ENCODE measurements at places on chromosomes 2 and 18.
A peak's percentile ranks its signal among the peaks of the same experiment; 100 is the strongest.

DNA sequence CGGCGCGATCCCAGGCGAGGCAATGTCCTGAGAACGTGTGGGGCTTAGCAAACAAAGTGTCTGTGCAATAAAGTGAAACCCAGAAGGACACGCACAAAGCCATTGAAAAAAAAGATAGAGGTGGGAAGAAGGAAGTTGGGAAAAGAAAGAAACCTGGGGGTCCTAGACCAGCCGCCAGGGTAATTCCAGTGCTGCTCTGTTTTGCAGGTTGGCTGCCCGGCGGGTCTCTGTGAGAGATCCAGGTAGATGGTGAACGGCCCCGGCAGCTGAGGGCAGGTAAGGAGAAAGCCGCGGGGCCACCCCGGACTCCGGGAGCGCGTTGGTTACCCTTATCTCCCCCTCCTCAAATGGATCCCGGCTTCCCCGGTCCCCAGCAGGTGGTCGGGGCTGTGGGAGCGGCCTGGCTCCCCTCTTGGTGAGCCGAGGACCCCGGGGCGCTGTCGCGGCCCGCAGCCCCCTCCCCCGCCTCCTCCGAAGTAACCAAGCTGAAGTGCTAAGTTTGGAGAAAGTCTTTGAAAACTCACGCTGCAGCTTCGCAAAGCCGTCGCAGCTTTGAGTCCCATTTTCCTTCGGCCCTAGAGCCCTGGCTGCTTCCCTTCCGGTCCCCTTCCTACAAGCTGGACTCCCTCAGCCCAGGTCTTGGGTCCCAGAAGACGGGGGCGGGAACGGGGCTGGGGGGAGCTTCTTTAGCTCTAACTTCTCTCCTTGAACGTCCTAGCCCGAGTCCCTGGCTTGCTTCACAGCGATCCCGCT is 588 bp downstream of the OTX1 start:
- no peak for DNase-seq

- no peak for DNase-seq
Observed at GRCh38 chr18:32278177-32278799, 88.4 kb downstream of the MEP1B start.

DNA sequence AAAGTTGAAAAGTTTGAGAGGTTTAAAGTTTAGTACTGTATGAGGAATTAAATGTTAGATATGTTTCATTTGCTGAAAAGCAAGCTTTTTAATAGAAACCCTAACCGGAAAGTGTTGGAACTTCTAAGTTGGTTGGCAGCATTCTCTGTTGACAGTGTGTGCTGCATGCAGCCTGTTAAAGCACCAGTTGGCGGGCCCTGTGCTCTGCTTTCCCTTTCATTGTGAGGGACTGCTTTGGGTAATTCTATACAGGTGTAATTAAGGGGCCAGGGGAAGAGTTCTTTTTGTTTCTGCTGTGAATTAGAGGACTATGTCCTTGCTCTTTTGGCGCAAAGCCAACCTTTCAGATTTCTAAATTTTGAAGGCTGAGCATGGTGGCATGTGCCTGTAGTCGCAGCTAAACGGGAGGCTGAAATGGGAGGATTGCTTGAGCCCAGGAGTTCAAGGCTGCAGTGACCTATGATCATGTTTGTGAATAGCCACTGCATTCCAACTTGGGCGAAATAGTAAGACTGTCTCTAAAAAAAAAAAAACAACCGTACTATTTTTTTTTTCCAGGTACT is 20.1 kb downstream of the PLEKHB2 start:
- no peak for DNase-seq

DNA sequence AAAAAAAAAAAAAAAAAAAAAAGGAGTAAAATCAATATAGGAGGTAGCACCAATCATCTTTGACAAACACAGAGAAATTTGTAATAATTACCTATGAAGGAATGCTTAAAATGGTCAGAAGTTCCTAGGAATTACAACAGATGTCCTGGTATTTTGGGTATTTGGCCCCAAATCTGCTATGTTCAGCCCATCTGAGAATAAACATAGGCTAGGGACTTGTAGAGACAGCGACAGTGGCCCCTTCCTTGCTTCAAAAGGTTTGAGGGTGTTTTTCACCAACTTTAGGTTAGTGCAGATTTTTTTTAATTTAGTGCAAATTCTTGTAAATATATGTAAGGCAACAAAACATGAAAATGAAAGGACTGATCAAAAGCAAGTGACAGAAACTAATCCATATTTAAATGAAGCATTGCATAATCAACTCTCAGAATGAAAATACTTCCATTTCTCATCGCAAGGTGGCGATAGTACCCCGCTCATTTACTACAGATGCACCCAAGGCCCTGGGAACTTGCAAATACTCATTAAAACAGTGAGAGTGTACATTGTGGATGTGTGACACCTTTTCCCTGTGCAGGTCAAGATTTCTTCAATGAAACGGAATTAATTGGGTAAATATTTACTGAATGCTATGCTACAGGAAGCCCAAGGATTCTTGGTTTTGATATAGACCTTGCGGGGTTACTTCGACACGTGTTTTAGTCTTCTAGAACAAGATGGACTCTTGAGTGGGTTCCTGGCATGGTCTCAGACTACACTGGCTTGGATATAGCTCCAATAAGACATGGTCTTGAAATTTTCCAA is 44.6 kb downstream of the FAM124B start:
- peak; percentile 86 for DNase-seq

DNA sequence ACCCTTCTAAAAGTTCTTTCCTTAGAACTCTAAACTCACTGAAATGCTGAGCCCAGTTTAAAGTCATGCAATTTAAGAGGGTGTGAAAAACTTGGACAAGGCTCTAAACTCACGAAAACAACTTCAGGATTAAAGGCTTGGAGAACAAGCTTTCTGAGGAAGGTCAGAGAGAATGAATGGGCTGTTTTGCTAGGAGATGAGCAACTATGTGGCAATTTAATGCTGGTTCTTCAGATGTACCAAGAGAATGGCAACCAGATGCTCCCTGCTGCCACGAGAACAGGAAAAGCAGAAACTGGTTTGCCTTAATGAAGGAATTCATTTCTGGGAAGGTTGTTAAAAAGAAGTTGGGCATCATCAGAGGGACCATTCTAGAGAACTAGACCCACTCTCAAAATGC is 77.8 kb upstream of the PMAIP1 start:
- no peak for DNase-seq

GRCh38 chr2:240465268-240465764 is 29.9 kb downstream of the GPC1 start:
- no peak for DNase-seq

- DNase-seq = peak; percentile 33
Observed at GRCh38 chr2:73979021-73979420, 5.7 kb upstream of the TET3 start.

GRCh38 chr2:112047537-112048235 is 7.4 kb upstream of the TMEM87B start:
- no peak for DNase-seq

- DNase-seq = no peak
Observed at GRCh38 chr2:88296247-88296646, 126.1 kb downstream of the THNSL2 start.

DNA sequence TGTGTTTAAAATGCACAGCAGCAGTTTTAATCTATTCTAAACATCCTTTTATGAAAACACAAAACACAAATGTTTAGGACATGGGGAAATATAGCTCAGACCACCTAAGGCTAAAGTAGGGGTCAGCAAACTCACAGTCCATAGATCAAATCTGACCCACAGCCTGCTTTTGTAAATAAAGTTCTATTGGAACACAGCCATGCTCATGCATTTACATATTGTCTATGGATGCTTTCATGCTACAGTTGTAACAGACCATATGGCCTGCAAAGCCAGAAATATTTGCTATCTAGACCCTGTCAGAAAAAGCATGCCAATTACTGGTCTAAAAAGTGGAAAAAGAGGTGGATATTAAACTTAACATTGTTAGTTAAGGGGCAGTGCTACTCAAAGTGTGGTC is 1105.4 kb upstream of the KLHL29 start:
- DNase-seq = no peak

- no peak for DNase-seq
Observed at GRCh38 chr2:120134263-120134662, 88.9 kb downstream of the TMEM185B start.

DNA sequence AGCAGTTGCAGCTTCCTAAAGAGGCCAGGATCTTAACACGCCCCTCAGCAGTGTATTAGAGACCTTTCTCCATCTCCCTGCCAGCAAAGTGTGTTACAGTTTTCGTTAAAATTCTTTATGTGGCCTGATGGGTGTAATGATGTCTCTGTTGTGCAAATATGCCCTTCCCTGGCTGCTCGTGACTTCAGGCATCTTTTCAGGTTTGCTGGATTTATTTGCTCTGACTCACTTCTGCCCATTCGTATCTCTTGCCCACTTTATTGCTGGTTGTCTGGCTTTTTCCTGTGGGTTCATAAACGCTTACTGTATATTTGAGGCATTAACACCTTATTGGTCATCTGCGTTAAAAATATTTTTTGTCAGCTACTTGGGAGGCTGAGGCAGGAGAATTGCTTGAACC is 134.5 kb downstream of the ASB1 start:
- no peak for DNase-seq

GRCh38 chr2:16407358-16407757 is 258.3 kb downstream of the CYRIA start:
- DNase-seq = no peak

- DNase-seq = no peak
Observed at GRCh38 chr2:44135296-44135695, 33.4 kb upstream of the PPM1B start.

- no peak for DNase-seq
Observed at GRCh38 chr2:31075941-31076590, 62.2 kb downstream of the GALNT14 start.

DNA sequence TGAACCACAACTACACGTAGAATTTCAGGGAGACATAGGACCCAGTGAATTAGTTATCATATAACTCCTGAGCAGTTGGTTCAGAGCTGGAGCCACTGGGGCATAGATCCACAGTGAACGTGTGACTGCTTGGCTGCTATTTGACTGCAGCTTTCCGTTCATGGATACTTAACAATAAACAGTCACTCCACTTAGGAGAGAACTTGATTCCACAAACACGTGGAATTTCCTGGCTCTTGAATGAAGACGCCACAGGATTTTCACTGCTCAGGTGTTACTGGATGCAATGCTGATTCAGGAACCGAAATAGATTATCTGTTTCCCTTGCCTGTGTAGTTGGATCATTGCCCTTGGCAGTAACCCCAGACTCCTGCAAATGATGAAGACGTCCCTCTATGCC is 679.1 kb upstream of the ZEB2 start:
- DNase-seq = no peak

DNA sequence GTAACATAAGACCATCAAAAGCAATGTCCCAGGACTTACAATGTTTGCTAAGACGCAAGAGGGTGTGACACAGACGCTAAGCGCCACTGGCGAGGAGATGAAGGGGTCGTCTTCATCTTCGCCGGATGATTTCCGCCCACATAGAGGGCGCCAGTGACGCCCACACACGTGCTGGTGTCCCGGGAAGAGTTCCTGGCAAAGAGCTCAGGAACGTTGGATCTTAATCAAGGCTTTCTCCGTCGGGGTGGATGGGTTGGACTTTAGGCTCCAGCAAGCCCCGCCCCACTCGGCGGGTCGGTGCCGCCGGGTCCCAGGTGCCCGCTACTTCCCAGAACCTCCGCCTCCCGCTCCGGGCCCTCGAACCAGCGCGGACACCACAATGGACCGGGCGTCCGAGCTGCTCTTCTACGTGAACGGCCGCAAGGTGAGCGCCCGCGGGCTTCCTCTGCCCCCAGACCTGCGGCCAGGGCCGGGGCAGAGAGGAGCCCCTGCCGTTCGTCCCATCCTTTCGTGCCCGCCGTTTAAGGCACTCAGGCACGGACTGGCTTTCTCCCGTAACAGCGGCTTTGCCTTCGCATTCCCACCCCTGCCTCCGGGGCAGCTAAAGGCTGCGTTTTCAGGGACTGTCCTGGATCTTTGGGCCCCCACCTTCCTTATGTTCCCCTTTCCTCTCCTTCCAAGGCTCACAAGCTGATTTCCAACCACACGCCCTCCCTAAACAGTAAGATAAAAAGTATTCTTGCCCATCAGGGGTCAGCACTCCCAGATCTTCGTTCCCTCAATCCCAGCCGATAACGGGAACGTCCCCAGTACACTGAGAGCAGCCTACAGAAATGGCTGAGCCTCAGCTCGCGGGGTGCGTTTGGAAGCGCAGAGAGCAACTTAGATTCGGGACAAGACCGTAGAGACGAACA is at the start of gene AOX1:
TSS of gene AOX1 (plus strand) at position 285 of the 914 bp plus-strand sequence. CDS start at position 380, 95 bp downstream.
- DNase-seq = no peak

GRCh38 chr18:78875016-78875777 is 104.4 kb upstream of the SALL3 start:
- DNase-seq = no peak

GRCh38 chr2:217897091-217897715 is 105.6 kb downstream of the TNS1 start:
- DNase-seq = no peak

- DNase-seq = no peak
Observed at GRCh38 chr18:2212598-2213205, 358.6 kb downstream of the METTL4 start.

- DNase-seq = no peak
Observed at GRCh38 chr2:235836491-235836911, 331.7 kb downstream of the GBX2 start.

DNA sequence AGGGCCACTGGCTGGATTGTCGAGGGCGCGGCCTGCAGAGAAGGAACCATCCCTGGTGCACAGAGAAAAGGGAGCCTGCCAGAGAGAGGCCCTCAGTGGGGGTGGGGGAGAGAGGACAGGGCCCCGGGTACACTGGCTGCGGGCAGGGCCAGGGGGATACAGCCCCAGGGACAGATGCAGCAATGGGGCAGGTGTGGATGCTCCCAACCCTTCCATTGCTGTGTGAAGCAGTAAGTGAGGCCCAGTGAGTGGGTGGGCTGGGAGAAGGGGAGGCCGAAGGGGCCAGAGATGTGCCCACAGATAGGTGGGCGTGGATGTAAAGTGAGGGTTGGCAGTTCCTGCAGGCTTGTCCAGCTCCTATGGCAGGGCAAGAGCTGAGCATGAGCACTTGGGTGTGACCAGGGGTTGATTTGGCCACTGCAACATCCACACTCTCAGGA is 7.4 kb downstream of the AGXT start:
- DNase-seq = no peak

DNA sequence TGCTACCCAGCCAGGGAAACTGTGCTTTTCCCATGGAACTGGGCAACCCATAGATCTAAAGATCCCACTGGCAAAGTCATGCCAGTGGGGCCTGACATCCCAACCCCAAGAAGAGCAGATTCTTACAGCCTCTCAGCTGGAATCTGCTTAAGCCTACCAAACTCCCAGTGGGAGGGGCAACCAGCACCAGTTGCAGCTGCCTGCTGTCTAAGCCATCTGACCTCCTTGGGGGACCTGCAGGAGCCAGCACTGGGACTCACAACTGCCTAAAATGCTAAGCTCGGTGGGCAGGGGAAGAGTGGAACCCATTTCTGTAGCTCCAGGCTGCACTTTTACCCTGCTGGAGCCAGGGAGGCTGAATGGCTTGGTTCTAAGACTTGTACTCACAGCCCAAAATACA is 770.7 kb upstream of the SLC8A1 start:
- DNase-seq = no peak

DNA sequence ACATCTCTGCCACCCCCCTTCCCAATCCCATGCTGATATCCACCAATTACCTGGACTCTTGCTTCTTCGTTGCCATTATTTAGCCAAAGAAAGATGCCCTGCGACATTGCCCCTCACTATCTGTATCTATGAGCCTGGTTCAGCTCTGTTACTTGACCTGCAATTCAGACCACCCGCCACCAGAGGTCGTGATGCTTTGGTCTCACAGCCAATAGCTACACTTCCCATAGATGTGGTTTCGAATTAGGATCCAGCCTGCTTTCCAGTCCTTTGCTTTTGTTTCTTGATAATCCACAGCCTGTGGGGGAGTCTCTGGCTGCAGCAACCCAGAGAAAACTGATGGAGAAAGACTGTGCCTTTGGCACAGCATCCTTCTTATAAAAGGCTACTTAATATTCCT is 239.4 kb downstream of the KLHL29 start:
- DNase-seq = no peak
